ENCODE measurements at places on chromosomes 1 and 21. TPM values are rescaled to one million over a fixed set of nuclear protein-coding genes. Genes with fewer than 3 reads are reported as not detected.

GRCh38 chr1:41812051-41812450, 106.7 kb downstream of the HIVEP3 start:
- DNase-seq, result no peak

DNA sequence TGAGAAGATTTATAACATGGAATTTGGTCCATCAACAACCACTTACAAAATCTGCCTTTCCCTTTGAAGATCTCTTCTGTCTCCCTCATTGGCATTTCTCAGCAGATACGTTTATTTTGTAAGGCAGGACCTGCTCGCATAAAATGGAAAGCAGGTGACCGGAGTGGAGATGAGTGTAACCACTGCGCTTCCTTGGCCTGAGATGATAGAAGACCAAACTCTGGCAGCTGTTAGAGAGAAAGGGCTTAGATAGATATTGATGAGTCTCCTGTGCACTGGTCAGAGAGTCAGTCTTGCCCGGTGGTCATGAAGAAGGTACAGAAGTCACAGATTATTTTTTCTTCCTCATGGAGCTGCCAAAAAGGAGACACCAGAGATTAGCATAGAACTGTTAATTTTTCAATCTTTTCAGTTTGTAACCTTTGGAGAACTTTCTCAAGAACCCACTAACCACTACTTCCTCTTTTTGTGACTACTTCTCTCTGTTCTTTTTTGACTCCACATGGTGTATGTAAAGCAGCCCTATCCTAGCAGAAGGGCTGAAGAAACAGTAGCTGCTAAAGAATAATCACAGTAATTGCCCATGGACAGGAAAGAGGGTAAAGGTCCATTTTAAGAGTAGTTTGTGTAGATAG, 47.6 kb downstream of the FCRL3 start:
- no peak for DNase-seq

DNA sequence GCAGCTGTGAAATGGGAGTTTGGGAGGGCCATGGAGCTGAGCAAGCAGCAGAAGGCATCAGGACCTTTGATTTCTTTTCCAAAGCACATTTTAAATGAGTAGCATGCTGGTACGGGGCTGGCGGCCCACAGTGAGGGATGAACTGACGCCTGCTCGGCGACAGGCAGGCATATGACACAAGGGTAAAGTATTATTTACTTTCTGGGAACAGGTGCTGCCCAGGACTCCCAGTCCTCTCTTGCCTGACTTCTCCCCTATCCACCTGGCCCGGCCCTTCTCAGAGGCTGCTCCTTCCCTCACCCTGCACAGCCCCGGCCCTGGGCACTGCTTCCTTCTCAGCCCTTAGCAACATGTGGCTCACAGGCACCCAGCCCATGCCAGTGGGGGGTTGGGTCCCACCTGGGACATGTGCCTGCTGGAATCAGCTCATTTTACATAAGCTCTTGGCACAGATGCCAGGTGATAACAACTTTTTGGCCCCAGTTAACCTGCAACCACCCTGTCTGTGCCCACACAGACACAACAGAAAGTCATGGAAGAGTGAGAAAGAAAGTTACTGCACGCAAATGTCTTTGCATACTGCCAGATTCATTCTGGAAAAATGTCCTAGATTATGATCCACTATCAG, 112.3 kb upstream of the GADD45A start:
- DNase-seq, result peak; percentile 87

GRCh38 chr1:232283864-232284263, 346.1 kb downstream of the SIPA1L2 start:
- DNase-seq, result no peak

- DNase-seq, result no peak
Observed at GRCh38 chr1:75797606-75798216, 1.0 kb downstream of the MSH4 start.

DNA sequence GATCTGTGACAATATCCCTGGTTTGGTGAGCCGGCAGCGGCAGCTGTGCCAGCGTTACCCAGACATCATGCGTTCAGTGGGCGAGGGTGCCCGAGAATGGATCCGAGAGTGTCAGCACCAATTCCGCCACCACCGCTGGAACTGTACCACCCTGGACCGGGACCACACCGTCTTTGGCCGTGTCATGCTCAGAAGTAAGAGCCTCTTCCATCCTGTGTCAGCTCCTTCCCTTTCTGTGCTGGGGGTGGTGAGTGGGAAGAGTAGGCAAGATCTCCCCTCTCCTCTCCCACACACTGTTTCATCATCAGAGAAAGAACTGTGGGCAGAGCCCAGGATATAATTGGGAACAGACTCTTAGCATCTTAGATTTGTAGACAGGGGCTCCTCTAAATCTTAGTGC, 6.1 kb downstream of the WNT2B start:
- DNase-seq, result no peak

GRCh38 chr1:227424159-227424680, 105.9 kb upstream of the CDC42BPA start:
- no peak for DNase-seq

GRCh38 chr1:177640687-177641086, 329.2 kb downstream of the SEC16B start:
- DNase-seq, result no peak

GRCh38 chr1:196866974-196867373, 20.9 kb upstream of the CFHR4 start:
- DNase-seq, result no peak

GRCh38 chr1:234302354-234302962, 70.8 kb upstream of the COA6 start:
- DNase-seq, result no peak

DNA sequence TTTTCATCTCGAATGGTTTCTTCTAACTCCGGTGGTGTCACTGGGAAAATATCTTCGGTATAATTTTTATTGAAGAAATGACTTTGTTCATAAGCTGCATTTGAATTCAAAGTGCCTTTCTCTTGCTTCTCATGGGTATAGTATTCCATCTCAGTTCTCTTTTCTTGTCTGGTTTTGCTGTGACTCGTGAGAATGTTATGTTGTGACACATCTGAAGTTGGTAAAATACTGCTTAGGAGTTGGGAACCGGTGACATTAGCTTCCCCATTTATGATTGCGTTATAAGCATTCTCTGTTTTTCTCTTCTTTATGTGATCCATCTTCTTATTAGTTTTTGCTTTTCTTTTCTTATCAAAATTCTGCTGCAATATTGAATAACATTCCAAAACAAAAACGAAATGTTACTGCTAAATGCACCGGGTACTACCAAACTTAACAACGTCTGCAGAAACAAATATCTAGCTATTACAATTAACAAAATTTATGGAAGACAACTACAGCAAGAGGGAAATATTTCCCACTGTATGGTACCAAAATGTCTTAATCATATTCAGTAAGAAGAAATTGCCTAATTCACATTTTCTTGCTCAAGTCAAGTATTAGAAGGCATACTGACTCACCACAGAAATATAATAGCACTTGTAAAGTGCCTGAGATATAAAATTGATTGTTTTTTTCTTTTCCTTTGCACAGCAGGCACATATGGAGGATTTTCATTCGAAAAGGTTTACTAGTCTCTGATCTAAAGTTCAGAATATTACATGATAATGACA, 15.5 kb downstream of the LRIF1 start:
- no peak for DNase-seq

DNA sequence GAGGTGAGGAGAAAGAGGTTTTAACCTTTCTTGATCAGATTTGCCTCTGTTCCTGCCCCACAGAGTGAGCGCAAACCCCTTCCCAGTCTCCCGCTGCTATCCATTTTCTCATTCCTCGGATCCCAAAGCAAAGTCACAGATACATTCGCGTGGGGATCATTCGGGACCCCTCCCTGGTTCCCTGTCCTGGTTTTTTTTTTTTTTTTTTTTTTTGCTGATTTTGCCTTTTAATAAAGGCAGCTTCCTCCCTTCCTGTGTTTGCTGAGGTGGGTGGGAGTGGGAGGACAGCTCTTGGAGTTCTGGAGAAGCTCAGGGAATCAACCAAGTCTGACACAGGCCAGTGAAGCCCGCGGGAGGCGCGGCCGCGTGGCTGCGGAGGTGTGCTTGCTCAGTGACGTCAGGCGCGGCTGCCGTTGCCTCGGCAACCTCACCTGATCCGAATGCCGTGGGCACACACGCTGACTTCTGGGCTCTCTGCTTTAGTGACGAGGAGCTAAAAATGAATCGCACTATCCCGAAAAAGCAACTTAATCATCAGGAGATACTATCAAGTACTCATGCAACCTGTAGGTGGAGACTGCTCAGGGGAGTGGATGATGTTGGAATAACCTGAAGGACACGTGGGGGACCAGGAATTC, 106.4 kb downstream of the TBX19 start:
- peak; percentile 48 for DNase-seq

GRCh38 chr1:161743231-161743630, 6.4 kb upstream of the DUSP12 start:
- no peak for DNase-seq

DNA sequence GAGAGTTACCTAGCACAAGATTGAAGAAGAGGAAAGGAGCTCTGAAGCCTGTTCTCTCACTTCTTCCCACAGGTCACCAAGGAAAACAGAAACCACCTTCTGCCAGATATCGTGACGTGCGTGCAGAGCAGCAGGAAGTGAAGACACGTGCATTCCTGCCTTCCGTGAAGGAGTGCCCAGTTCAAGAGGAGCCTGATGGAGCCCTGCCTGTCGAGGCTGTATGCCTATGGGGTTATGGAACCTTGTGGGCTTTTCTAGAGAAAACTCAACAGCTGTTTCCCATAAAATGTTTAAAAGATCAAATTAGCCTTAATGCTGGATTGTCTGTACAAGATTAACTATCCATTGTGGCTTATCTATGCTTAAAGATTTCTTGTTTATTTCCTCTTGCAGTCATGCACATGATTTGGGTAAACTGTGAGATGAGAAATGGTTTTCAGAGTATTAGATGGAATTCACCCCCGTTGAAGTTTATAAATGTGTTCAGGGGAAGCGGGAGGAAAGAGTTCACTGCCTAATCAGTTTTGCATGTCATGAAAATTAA, 27.8 kb downstream of the NTPCR start:
- DNase-seq, result no peak

DNA sequence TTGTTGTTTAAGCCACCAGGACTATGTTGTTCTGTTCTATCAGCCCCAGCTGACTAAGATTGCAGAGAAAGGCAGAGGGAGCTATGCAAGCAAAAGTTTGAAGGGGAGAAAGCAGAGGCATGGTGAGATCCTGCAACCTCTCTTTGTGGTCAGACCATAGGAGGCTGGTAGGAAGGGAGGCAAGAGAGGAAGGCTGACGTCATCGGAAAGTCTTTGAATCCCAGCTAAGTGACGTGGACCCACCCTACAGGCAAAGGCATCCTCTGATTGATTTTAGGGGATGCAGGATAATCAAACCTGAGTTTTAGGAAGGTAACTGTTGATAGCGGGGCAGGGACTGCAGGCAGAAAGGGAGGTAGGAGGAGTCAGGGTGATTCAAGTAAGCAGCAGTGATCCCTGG, 23.3 kb upstream of the TNNI1 start:
- DNase-seq, result no peak

DNA sequence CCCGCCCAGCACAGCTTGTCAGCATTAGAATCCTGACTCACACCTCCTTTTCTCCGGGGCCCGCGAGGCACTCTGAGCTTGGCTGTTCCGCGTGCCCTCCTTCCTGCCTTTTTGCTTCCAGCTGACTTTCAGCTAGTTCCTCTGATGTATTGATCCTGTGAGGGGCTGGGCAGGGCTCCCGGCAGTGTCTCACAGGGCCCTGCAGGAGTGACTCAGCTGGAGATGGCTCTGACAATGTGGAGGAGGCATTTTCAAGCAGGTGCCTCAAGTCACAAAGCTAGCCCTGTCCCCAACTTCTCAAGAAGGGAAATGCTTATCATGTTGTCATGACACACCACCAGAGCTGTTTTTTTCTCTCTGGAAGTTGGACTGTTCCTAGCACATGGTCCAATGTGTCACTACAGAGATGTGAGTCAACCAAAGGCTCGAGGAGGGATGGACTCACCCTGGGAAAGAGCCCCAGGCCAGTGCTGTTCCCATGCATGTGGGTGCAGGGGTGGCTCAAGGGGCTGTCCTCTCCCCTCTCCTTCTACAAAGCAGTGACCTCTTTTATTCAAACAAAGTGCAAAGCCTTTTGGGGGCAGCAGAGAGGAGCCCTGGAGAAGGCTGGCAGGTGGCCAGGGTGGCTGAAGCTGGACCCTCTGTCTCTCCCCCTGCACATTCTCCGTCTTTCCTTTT, 30.6 kb downstream of the SYT6 start:
- DNase-seq, result no peak

DNA sequence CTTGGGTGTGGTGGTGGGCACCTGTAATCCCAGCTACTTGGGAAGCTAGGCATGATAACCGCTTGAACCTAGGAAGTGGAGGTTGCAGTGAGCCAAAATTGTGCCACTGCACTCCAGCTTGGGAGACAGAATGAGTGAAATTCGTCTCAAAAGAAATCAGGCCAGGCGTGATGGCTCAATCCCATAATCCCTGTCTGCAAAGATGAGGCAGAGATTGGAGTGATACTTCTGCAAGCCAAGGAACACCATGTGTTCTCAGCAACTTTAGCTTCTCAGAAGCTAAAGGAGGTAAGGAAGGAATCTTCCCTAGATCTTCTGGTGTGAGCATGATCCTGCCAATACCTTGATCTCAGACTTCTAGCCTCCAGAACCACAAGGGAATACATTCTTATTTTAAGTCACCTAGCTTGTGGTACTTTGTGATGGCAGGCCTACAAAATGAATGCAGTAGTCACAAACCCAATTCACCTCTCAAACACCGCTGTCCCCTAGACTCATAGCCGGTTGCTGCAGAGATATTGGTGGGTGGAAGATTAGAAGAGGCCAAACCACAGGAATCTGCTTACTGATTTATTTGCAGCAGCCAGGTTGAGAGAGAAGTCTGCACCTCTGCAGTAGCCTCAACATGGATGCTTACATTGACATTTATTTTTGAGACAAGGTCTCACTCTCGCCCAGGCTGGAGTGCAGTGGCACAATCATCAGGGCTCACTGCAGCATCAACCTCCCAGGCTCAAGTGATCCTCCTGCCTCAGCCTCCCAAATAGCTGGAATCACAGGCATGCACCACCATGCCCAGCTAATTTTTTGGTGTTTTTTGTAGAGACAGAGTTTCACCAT, 18.6 kb downstream of the L1TD1 start:
- no peak for DNase-seq

- DNase-seq, result no peak
Observed at GRCh38 chr1:114092186-114093062, 61.2 kb downstream of the SYT6 start.

GRCh38 chr1:3155056-3155925, 86.3 kb downstream of the PRDM16 start:
- DNase-seq, result no peak

RRP1 gene
- 15.9 TPM for total RNA-seq

CYP4B1 gene
- 5.5 TPM for total RNA-seq

BRDT gene
- not detected for total RNA-seq

ERG gene
- 4.0 TPM for total RNA-seq

All from mucosa of descending colon (tissue), 3 donors.